ENCODE measurements at places on chromosomes 6 and 20. TPM values are rescaled to one million over a fixed set of nuclear protein-coding genes. Genes with fewer than 3 reads are reported as not detected.

SOD2 gene
- polyA plus RNA-seq, result 44.1 TPM

- no peak for DNase-seq
Measured at GRCh38 chr6:149614337-149614736, 34.2 kb downstream of the KATNA1 start.

DNA sequence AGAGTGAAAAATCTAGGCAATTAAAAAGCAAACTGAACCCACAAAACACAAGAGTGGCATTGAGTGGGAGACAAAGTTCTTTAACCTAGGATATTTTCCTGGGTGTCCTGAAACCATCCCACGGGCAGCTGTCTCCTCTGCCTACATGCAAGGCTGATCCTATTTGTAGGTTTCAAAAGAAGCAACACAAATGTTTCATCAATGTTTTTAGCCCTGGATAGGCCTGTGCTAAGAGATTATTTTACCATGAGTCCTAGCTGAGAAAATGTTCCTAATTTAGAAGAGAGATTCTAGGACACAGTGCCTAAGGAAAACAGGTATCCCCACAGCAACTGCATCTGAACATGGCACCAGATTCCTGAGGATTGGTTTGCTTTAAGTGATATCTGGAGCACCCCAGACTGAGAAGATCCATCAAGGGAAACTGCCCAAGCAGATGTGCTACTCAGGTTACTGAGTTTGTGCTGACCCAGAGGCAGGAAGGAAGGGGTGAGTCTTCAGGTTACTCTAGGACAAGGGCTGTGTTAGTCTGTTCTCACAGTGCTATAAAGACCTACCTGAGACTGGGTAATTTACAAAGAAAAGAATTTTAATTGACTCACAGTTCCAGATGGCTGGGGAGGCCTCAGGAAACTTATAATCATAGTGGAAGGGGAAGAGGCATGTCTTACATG is 111.6 kb upstream of the UST start:
- DNase-seq, result no peak

LRRC1 gene
- polyA plus RNA-seq, result 11.3 TPM

STXBP5 gene
- polyA plus RNA-seq, result 3.9 TPM

DNA sequence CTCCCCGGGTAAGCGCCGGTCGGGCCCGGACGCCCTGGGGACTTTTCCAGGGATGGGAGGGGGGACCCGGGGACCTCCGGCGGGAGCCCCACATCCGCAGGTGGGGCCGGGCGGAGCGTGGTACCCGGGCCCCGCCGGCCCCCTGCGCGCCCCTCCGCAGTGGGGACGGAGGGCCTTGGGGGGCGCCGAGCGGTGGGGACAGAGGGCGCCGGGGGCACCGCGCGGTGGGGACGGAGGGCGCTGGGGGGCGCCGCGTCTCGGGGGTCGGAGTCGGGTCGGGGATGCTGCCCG is 270 bp downstream of the PLEKHG1 start:
- no peak for DNase-seq

DNA sequence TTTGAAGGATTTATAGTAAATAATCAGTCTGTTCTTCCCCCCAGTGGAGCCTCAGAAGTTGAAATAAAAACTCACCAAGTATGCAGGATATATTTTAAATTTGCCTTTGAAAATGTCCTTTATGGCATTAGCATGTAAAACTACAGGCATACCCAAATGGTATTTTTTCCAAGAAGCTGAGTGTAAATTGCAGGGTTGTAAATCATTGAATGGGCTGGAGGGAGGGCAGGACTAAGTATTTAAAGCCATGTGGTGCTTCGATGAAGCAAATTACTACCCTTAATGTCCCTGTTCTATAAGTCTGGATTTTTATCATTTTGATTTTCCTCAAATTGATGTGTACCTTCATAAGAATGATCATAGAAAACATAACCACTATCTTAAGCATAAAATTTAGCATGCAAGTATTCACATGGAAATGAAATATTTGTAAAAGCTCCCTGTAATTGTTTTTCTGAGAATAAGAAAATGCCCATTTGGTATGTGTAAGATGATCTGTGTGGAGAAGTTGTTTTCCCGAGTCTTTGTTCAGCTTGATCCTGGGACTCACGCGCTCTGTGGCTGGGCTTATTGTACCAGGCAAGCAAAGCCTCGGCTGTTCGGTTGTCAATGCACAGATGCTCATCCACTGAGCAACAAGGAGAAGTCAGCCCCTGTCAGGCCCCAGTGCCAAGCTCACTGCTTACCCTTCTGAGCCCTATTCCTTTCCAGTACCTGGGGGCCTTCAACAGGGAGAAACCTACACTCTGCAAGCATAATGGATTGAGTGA is 66.7 kb downstream of the CD164 start:
- DNase-seq, result no peak

DNA sequence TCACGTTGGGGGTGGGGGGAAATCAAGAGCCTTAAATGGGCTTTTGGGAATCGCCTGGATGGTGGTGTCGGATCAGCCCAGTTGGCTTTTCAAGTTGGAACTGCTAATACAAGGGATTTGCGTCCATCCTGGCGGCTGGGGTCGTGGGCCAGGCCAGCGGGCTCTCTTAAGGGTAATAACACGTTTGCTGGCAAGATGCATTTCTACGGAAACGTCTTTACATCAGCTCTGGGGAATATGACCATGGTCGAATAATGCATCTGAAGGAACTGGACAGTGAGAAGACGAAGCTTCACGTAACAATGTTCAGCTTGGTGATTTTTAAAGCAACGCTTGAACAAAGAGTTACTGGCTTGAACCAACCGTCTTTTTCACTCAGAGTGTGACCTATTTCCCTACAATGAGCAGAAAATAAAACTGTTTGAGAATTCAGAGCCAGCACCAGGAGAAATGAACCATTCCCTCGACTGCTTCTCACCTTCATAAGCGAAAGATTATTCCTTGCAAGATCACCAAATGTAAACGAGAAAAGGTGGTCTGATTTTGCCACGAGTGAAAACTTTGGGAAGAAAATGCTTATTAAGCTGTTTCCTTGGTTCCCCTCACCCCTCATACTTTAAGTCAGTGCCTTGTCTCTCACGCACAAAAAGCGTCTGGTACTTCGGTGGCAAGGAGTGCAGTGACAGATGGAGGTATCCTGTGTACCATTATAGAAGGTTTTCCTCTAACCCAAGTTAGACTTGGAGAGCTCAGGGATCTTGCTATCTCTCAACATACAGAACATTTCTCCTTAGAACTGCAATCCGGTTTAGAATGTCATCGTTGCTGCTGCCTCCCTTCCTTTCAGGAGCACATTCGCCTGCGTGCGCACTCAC is 1.4 kb upstream of the MARCKS start:
- peak; percentile 58 for DNase-seq

CCDC170 gene
- 0.03 TPM for polyA plus RNA-seq

Data from GM23338 (cell line).